Substantia nigra (tissue), 51 donors: ENCODE measurements at places on chromosomes 2 and 18.
A peak's percentile ranks its signal among the peaks of the same experiment; 100 is the strongest.

DNA sequence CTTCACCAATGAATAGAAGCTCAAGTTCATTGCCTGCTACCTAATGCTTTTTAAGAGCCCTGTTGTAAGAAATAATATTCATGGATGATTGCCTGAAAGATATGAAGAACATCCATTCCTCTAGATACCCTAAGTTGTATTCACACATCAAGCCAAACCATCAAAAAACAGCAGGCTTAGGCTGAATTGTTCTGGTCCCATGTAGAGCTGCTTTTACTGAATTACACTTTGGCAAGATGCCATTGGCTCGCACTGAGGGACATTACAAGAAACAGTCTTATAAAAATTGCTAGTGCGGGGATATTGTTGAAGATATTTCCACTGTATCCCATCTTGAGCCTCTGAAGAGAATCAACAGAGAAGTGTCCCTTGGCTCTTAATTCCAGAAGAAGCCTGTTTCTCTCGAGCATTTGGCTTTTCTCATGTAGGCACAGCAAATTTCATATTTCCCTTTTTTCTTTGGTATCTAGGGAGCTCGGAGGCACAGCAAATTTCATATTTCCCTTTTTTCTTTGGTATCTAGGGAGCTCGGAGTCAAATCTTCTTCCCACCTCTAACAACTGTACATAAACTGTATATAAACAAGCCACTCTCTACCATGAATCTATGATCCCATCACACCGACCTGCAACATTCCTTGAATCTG is 107.5 kb downstream of the COLEC12 start:
- no peak for DNase-seq

- DNase-seq = no peak
Observed at GRCh38 chr2:2192091-2192955, 138.8 kb downstream of the MYT1L start.

DNA sequence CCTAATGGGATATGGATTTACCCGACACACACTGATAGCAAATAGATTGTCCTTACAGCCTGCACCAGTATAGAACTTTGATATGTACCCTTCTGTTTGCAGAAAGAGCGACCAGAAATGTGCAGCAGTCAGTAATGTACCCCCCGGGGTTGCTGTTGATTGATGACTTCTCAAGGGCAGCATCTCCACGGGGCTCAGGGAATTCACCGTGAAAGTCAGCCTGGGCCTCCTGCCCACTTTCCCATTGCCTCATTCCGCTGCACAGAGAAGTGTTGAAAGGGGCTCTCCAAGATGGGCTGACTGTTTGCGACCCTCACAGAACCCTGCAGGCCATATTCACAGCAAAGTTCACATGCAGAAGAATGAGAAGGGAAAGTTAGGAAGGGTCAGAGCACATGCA is 241.3 kb downstream of the PRKCE start:
- DNase-seq = no peak

DNA sequence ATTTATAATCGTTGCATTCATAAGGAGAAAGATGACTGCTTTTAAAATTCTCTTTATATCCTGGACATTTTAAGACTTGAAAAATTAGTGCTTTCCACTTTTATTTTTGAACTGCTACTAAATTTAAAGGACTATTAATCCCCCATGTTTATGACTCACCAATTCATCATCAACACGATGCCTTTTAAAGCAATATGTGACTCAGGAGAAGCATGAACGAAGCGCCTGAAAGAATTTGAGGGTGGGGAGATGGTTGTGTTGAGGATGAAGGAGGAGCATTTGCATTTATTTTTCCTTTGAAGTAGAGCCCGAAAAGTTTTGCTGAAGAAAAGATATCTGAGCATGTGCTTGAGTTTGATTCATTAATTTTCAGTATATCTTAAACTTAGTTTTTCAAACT is 192.2 kb upstream of the LRRTM1 start:
- DNase-seq = no peak

- DNase-seq = no peak
Observed at GRCh38 chr2:122101319-122101718, 345.9 kb downstream of the TSN start.

- DNase-seq = no peak
Observed at GRCh38 chr2:98372579-98372978, 26.3 kb downstream of the CNGA3 start.

DNA sequence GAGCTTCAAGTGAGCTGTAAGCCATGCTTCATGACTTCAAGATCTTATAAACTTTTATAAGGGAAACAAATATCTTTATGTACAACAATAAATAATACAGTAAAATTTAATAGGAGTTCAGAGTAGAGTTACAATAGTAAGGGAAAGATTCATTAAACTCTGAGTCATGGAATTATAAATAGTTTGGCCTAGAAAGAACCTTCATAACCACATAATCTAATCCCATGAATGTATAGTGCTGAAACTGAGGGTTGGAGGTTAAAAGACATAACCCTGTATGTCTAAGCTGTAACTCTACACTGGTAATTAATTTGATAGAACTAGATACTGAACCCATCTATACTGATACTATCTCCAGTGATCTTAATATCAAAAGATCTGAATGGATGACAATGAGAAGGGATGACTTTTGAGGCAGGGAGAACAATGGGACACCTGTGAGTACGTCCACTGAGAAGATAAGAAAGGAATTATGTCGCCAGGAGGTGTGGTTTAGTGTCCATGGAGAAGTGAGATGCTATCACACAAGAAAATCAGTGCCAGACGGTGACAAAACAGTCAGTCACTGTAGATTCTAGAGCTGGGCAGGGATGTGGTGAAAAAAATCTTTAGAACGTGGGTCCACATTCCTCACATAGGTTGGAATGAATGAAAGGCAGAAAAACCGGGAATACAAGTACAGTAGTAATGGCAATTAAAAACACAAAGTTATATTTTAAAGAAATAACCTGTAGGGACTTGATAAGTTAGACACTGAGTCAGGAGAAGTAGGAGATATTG is 1.1 kb downstream of the IL1F10 start:
- no peak for DNase-seq

GRCh38 chr2:8515864-8516533 is 165.9 kb upstream of the ID2 start:
- no peak for DNase-seq

DNA sequence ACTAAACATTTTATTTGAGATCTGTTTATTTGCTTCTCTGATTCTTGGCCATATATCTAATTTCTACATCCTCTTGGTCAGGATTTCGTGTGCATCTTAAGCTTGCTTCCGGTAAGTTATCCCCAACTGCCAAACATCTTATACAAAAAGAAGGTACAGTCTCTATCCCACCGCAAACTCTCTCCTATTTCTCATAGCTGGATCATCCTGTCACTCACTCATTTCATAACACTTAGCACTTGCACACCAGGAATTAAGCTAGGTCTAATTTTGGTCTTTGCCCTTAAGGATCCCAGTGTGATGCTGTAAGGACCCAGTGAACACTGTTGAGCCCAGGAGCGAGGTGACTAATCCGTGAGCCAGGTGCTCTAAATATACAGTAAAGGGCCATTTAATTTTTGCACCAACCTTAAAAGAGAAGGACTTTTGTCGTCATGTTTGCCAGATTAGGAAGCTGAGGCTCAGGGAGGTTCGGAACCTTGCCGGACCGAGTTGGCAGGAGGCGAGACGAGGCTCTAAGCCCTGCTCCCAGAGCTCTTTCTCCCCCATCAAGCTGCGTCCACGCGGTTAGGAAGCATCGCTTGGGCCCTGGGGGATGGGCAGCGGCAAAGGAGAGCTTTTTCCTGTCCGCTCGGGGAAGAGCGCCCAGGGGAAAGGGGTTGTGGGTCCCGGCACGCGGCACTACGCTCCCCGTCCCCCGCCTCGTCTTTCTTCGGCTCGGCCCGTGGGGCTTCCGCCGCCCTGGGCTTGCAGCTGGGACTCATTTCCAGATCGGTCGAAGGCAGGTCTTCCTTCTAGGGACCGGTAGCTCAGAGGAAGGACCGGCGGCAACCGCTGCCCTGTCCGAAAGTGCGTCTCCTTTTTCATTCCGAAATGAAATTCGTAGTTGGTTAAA is 4.1 kb upstream of the ITPRIPL1 start:
- peak; percentile 15 for DNase-seq

- DNase-seq = no peak
Observed at GRCh38 chr2:118697781-118698180, 149.7 kb downstream of the EN1 start.

DNA sequence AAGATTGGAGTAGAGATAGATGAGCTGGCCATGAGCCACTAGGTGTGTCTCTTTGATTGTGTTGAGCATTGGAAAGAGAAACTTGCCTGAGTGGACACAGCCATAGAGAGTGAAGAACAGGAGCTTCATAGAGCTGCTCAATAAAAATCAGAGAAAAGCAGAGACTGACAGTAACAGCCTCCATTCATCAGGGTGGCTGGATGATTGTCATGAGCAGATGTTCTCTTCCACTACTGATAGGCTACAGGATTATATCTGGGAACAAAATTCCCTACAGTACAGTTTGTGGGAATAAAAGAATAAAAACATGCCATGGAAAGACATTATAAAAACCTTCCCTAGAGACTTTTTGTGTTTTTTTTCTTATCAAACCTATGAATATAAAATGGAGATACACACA is 404.8 kb upstream of the ACVR2A start:
- DNase-seq = no peak

DNA sequence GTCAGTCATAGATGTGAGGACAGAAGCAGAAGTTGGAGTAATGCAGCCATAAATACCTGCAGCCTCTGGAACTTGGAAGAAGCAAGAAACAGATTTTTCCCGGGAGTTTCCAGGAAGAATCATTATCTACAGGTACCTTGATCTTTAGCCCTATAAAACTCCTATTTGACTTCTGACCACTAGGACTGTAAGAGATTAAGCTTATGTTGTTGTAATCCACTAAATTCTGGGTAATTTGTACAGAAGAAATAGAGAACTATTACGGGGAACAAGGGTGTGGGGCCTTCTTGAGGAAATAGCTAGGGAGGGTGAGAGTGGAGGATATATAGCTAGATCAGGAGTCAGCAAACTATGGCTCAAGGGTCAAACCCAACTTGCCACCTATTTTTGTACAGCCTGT is 353.2 kb downstream of the SLC4A3 start:
- no peak for DNase-seq

GRCh38 chr2:39914949-39915348 is 135.9 kb upstream of the THUMPD2 start:
- DNase-seq = no peak

GRCh38 chr2:219851169-219851568 is 223.7 kb downstream of the SLC4A3 start:
- no peak for DNase-seq

DNA sequence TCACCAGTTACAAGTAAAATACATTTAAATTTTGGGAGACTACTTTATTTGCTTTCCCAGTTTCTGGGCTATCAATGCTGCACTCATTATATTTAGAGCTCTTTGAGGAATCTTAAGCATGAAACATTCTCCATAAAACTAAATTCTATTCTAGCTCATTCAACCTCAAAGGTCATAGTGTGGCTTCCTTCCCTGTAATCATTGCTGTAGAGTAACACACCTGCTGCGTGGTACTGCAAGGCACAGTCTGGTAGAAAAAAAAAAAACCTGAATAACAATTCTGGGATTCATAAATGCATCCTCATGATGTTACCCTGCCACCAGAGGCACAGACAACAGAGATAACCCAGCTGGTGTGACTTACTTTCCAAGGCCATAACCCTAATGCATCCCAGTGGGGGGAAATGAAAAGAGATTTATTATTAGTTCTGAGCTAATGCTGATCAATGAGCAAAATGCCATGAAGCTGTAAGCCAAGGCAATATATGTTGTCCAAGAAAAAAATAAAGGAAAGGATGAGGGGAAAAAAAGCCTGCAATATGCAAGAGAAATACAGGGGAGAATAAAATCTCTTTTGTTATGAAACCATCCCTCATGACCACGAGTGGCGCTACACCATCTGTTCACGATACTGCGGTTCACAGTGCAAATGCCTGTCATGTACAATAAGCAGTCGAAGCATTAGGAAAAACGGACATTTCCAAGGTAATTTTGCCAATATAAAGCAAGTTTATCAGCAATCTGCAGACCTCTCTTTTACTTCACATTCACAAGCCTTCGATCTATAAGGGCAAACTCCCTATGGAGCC is 1481.6 kb upstream of the PIK3C3 start:
- DNase-seq = no peak

- DNase-seq = no peak
Observed at GRCh38 chr2:179569831-179570233, 291.6 kb downstream of the ZNF385B start.

- no peak for DNase-seq
Observed at GRCh38 chr2:206482123-206482522, 38.8 kb downstream of the ADAM23 start.

DNA sequence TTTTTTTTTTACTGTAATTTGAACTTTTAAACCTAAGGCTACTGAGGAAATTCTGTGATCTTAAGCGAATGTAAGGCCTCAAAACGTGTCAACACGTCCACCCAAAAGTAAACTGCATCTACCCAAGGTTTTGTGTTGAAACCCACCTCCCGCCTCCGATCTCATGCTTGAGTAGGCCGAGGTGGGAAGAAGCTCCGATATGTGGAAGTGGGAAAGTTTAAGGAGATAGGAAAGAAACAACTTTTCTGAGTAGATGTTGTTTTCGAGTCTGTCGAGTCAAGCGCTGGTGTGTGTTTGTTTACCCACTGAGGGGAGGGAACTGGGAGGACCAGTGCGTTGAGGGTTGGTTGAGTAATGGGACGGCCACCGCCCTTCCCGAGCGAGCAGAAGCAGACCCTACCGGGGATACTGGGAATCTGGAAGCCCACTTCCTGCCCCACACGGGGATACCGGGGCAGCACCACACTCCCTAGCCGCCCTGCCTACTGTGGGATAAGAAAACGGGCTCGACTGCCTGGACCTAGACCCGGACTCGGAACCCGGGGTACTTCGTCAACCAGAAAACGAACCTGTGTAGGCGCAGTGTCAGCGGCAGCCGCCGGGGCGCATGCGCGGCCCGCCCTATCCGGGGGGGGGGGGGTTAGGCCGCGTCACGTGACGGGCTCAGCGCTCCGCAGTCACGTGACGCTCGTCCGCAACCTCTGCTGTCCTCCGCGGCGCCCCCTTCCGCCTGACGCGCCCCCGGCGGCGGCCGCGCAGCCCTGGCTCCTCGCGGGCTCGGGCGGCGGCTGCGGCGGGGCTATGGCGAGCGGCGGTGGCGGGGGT is at the start of gene RETREG2:
RETREG2 (plus strand) TSS at position 724 of the 825 bp plus-strand sequence; CDS start at position 802, 78 bp downstream.
- peak; percentile 76 for DNase-seq

DNA sequence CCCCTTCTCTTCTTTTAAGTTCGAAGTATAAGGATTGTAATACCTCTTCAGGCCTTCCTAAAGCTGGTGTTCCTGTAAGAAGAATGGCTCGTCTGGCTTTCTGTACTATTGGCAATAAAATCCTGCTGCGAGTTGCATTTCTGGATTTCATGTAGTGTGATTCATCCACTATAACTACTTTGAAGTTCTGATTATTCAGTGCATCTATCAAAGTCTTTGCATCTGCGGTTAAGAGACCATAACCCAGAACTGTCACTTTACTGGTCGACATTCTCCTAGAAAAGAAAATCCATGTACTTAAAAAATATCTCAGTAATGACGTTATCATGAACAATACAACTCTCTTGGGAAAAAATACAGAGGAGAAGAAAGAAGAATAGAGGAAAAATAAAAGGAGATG is 181.1 kb downstream of the ZRANB3 start:
- no peak for DNase-seq

GRCh38 chr2:9113262-9113661 is 93.3 kb upstream of the ASAP2 start:
- DNase-seq = no peak

- no peak for DNase-seq
Observed at GRCh38 chr2:7119132-7119835, 202.1 kb downstream of the RNF144A start.

- DNase-seq = no peak
Observed at GRCh38 chr18:475202-476031, 25.1 kb downstream of the COLEC12 start.
